ENCODE measurements at places on chromosomes 6 and 20.

DNA sequence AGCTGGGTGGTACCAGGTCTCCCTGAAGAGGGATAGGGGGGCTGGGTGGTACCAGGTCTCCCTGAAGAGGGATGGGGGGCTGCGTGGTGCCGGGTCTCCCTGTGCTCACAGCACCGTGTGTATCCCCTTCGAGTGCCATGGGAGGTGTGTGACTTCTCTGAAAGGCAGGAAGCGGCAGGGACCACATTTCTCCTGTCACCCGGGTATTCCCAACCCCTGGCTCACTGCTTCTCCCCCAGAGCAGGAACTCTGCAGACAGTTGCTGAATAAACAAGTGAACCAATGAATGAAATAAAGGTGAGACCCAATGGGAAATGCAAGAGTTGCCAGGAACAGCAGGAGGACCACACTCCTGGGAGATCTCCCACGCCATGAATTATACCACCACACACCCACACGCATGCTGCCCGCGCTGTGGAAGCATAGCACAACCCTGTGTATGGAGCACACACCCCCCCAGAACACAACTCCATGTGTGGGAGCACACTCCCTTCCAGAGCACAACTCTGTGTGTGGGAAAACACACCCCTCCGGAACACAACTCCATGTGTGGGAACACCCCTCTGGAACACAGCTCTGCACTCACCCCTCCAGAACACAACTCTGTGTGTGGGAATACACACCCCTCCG, 50.7 kb downstream of the RNASET2 start:
- DNase-seq = no peak

- peak; percentile 63 for DNase-seq
Measured at GRCh38 chr6:151391471-151392413, at the start of gene ZBTB2. Gene ZBTB2 (minus strand): TSS chr6:151391559. CDS start chr6:151373637, 17,922 bp downstream.

DNA sequence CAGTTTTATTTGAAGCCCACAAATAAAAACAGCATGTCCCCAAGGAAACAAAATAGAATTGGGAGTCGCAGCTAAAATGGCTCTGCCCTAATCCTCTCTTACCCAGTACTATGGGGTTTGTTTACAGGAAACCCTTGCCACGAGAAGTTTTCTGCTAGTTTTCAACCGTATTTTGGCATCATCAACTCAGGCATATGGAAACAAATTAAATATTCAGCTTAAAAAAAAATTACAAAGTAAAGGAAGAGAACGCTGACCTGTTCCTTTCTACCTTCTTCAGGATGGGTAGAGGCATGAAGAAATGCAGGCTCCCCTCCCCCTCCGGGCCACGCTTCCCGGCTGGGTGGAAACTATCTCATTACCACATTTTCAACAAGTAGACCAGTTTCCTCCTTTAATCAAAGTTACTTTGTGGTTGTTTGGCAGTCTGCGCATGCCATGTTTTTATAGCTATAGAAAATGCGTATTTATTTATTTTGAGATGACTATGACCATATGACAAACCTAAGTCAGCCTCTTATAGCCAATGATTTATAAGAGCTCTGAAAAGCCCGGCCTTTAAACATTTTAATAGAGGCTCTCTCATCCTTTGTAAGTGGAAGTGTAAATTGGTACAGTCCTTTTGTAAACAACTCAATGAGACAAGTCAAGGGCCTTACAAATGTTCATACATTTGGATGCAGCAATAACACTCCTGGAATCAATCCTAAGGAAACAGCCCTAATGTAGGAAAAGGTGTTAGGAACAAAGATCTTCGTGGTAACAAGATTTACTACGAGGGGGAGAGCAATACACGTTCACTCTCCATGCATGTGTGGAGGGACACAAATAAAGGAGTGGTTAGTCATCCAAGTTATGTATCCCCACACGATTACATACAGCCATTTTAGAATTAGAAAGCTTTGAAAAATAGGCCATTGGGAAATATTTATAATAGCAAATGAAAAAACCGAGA, 16.1 kb upstream of the ZNF217 start:
- peak; percentile 42 for DNase-seq

DNA sequence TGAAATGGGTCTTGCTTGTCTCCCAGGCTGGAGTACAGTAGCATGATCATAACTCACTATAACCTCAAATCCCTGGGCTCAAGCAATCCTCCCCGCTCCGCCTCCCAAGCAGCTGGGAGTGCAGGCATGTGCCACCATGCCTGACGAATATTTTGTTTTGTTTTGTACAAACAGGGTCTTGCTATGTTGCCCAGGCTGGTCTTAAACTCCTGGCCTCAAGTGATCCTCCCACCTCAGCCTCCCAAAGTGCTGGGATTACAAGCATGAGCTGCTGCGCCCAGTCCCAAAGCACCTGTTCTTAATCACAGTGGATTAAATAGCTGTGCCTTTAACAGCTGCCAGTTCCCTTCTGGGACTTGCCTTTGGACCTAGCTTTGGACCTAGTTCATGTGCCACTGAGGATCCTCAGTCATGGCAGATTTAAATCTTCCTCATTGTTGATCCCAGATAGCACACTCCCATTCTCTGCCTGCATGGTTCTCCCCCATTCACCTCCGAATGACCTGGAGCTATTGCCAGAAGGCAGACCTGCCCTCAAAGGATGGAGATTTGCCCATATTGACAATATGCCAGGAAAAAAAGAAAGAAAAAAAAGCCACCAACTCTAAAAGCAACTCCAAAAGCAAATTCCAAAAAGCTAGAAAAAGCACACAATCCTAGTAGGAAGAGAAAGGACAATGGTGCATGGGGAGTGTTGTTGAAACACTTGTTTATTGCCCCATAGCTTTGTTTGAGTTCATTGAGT, 10.6 kb downstream of the POFUT1 start:
- DNase-seq = no peak

GRCh38 chr20:10134176-10134575, 84.5 kb upstream of the SNAP25 start:
- no peak for DNase-seq

DNA sequence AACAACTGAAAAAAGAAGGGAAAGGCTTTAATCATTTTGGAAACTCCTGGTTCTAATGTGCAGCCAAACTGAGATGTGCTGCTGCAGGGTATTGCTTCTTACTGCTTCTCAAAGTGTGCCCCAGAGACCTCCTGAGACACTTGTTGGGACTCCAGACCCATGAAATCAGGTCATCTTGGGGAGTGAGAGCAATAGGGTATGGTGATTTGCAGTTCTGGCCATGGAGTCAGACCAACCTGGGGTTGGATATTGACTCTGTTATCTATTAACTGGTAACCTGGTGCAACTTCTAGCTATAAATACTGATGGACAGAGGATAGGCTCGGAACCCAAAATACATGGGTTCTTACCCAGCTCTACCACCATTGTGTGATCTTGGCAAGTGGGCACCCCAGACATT, 3.8 kb downstream of the TSPO2 start:
- DNase-seq = no peak

- no peak for DNase-seq
Measured at GRCh38 chr6:111995404-111995803, 58.5 kb upstream of the CCN6 start.

- DNase-seq = no peak
Measured at GRCh38 chr6:157267109-157267611, 56.2 kb downstream of the TMEM242 start.

GRCh38 chr20:57666106-57666833, 43.5 kb downstream of the PMEPA1 start:
- DNase-seq = no peak

DNA sequence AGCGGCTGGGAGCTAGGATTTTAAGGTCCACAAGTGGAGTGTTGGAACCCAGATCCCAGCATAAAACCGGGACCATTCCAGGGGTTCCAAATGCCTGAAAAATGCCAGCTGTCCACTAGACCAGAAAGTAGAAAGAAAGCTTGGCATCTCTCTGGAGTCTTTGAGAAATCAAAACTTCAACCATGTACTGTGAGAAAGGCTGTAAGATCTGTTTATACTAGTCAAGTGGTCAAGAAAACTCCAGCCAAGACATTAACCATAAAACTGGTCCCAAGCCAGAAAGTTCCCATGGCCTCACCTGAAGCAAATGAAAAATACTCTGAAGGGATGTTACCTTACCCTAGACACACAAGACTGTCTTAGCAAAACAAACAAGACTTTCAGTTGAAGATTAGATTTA, 112.6 kb downstream of the DCDC2 start:
- DNase-seq = no peak

DNA sequence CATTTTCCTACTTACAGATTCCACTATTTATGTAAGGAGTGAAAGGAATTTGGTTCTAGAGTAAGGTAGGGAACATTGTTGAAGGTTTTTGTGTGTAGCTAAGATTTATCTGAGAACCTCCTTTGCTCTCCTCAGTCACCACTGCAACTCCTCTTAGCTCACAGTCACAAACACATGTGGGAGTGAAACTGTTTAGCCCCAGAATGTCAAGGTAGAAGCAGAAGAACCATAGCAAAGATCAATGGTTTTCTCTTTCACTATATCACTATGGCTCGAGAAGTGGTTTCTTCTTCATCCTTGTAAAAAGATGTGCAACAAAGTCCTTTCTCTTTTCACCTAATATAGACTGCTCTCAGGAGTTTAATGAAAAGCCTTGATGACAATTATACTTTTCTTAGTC, 6.5 kb upstream of the DEFB112 start:
- DNase-seq = no peak

DNA sequence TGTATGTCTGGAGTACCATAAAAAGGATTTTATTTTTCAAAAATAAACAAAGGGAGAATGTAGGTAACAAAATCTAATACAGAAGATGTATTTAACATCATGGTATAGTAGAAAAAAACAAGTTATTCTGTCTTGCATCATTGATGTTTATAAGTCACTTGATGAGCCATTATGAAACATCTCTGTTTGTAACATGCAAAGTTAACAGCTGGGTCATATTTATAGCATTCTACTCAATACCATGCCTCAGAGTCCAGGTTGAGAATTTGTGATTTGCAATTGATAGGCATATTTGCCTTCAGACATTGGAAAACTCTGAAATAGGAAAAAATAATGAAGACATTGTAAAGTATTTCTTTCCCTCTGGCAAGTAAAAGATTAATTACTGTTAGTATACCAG, 52.3 kb upstream of the IL20RA start:
- no peak for DNase-seq

DNA sequence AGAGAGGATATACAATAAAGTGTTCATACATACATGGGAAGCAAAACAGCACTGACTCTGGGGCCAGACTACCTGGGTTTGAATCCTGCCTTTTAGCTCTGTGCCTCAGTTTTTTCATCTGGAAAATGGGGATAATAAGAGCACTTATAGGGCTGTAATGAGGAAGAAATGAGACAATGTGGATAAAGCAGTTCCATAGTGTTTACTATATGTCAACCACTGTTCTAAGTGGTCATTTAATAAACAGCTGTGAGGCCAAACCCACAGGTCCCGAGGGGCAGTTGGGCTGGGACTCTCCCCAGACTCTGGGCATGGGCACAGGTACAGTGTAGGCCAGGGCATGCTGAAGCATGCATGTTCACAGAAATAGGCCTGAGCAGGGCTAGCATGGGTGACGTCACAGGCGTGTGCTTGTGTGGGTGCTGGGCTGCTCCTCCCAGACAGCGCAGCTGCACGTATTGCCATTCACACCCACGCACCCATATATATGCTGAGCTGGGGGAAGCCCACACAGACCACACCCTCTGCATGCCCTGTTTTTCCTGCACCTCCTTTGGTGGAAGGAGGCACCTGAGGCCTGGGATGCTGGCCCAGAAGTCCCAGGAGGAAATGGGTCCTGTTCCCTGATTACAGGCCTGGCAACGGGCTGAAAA, 3.5 kb upstream of the PLCG1 start:
- peak; percentile 77 for DNase-seq

DNA sequence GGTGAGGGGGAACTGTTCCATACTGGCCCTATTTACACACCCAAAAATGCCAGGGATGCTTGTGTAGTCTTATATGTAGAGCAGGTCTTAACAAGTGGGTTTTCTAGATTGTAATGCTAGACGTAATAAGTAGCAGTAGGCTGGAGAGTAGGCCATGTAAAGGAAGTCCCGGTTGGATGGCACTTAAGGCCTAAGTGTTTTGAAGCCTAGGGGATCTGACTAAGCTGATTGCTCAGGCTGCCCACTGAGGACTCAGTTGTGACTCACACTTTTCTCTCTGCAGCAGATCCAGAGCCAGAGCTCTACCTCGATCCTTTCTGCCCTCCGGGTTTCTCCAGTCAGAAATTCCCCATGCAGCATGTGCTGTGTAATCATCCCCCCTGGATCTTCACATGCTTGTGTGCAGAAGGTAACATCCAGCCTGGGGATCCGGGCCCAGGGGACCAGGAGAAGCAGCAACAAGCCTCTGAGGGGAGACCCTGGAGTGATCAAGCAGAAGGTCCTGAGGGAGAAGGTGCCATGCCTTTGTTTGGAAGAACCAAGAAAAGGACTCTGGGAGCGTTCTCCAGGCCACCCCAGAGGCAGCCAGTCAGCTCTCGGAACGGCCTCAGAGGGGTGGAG, 26.6 kb downstream of the ZNF133 start:
- no peak for DNase-seq

- no peak for DNase-seq
Measured at GRCh38 chr6:161732594-161732993, 458.7 kb upstream of the AGPAT4 start.

GRCh38 chr6:140079328-140079727, 704.9 kb upstream of the CITED2 start:
- no peak for DNase-seq

DNA sequence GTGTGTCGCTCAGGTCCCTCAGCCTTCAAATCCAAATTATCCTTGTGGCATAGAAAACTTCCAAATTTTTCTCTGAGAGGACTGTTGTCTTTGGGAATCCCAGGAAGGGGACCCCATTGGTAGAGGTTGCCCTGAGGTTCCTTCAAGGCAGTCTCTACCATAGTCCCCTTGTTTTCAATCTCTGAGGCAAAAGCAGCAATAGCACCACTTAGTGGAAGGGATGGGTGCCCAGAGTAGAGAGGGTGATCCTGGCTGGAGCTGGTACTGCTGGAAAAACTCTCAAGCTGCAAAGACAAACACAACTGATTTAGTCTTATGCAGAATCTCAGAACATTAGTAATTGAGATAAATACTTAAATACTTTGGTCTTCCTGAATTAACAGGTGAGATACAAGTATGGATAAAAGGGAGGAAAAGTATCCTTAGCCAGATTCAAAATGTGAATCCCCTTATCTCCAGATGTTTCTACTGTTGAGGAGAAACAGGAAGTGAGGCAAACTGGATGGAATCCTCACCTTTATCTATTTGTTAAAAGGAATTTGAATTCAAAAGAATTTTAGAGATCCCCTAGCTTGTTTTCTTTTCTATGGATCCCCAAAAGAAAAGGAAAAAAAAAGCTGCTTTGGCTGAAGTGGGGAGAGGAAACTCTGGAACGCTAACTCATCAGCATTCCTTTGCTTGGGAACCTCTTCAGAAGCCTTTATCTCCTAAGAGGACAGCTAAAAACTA, 13.4 kb downstream of the ZNF318 start:
- no peak for DNase-seq

- DNase-seq = no peak
Measured at GRCh38 chr20:57122536-57123489, 143.6 kb downstream of the BMP7 start.

DNA sequence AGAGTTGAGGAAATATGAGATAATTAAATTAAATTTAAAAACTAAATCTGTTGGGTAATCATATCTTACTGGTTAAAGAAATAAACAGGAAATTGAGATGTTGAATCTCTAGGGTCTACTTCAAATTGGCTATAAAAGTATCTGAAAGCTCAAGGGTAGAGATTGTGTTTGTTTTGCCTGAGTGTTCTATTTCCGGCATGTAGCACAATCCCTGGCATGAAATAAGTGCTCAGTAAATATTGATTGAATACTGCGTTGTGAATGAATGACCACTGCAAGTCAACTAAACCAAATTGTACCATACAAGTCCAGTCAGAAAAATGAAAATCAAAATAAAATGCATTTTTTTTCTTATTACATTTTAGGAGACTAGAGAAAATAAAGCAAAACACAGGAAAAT, 709.8 kb downstream of the EPM2A start:
- DNase-seq = peak; percentile 52

- no peak for DNase-seq
Measured at GRCh38 chr6:132780770-132781371, 17.6 kb downstream of the SLC18B1 start.

All from SHP77 (cell line).